ENCODE measurements at places on chromosomes 3 and 15.
A peak's percentile ranks its signal among the peaks of the same experiment; 100 is the strongest.

GRCh38 chr3:38278841-38279240 is 3.3 kb upstream of the SLC22A14 start:
- no peak for DNase-seq

DNA sequence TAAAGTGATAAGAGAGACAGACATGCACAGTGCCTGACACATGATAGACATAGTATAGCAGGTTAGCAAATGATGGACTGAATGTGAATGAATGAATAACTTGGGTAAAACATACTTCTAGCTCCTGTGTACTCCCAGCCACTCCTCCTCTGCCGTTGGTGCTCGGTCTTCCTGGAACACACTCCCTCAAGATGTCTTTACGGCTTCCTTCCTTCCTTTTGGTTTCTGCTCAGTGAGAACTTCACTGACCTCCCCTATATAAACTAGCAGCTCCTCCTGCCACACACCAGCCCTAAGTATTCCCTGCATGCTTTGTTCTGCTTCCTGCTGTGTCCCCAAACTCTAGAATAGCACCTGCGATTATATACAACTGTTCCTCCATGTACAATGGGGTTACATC is 50.2 kb downstream of the RAD54L2 start:
- DNase-seq: no peak

- DNase-seq: no peak
These were observed 1.9 kb upstream of the MEX3B start for GRCh38 chr15:82047453-82048400.

DNA sequence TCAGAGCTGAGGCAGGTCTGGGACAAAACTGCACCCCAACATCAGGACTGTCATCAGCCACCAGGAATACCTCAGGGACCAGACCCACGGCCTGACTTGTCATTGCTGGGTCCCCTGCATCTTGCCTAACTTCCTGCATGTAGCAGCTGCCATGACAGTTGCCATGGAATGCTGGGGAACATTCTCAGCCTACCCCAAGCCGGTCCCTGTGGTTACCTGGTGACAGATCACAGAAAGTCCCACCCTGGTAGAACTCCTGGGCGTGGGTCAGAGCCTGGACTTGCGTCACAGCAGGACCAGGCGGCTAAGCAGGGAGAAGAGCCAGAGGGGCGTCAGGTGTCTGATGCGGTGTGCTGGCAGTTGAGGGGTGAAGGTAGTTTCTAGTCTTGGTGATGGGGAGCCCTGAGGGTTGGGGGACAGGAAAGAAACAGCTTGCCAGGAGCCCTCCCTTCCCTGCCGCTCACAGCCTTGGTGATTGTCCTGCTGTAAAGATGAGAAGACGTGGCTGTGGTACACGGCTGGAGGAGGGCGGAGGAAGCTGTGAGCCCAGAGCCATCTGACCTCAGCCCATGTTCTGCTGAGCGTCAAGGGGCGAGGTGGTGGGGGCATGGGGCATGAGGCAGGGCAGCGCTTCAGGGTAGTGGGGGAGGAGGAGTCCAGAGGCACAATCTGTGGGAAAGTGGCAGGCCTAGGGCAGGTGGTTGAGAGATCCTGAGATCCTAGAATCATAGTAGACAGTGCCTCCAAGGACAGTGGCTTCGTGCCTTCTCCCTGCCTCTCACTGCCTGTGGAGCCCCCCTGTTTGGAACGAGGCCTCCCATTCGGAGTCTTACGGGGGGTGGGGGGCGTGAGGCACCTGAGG is 5.4 kb downstream of the H1-8 start:
- no peak for DNase-seq

- DNase-seq: no peak
These were observed 20.1 kb upstream of the GSK3B start for GRCh38 chr3:120114376-120114775.

DNA sequence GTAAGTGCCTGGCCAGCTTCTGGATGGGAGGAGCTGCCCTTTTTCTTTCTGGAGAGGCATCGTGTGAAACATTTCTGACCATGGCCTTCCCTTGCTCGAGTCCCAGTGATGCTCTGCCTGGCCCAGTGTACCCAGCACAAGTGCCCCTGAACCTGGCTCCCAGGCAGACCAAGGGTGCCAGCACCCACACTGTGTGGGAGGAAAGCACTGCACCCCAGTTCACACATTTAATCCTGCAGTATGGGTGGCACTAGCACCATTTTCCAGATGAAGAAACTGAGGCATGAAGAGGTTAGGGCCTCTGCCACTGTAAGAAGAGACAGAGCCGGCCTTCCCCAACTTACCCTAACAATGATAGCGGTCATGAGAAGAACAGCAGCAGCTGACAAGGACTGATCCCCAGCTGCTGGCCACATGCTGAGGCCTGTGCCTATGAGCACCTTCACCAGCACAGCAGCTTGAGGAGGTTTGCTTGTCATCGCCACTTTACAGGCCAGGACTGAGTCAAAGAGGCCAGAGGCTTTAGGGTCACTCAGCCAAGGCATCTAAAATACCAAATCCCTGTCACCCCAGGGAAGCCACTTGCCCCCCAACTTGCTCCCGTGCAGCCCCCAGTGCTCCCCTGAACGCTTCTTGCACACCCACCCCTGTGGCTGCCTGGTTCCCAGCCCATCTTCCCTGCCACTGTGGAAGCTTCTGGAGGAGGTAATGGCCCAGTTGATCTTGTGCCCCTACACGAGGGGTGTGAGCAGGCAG is 15.0 kb downstream of the PRR23E start:
- DNase-seq: no peak

DNA sequence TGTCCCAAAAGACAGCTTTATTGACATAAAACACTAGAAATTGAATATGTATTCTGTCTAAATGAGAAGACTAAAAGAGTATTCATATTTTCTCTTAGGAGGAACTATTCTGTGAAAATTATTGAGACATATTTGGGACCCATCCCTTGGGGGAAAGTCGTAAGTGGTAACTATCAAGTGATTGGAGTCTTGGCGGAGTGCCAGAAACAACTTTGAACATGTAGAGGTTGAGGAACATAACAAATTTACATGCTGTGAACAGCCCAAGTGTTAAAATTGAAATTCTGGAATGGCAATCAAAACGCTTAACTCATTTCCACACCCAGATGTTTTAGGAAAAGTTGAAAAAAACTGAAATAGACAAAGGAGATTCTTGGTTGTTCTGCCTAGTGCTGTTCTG is 1034.6 kb downstream of the NSUN3 start:
- DNase-seq: no peak

GRCh38 chr15:42750306-42750705 is 13.4 kb upstream of the CDAN1 start:
- DNase-seq: no peak

DNA sequence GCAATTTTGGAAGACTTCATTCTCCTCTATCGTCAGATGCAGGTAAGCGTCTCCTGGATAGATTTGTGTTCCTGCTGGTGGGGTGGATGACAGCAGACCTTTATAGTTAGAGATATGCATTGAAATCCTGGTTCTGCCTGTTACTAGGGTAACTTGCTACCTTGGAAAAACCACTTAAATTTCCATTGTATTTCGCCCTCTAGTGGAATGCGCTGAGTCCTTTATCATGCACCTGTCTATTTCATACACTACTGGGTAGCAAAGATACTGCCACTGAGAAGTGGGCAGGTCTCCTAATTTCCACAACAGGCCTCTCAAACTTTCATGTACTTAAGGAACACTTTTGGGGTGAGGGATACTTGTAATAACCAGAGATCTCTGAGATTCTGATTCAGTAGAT is 209.5 kb upstream of the SUCLG2 start:
- no peak for DNase-seq

- DNase-seq: no peak
These were observed 1.5 kb downstream of the CORO2B start for GRCh38 chr15:68580026-68580882.

GRCh38 chr3:10466186-10466585 is 39.2 kb downstream of the ATP2B2 start:
- no peak for DNase-seq

DNA sequence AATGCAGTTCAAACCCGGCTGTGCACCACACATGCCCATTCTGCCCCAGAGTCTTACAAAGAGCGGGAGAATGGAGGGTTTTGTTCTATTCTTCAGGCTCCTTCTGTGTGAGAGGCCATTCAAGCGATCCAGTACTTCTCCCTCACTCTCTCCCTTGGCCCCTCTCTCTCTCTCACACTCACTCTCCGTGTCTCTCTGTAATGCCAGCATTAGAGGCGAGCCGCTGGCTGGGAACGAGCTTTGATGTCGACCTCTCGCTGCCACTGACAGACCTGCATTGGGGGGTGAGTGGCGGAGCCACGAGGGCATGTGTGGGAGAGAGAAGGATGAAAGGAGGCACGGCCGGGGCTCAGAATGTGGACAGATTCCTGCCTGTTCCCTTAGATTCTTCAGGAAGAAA is 231.7 kb upstream of the ARRDC4 start:
- DNase-seq: no peak

DNA sequence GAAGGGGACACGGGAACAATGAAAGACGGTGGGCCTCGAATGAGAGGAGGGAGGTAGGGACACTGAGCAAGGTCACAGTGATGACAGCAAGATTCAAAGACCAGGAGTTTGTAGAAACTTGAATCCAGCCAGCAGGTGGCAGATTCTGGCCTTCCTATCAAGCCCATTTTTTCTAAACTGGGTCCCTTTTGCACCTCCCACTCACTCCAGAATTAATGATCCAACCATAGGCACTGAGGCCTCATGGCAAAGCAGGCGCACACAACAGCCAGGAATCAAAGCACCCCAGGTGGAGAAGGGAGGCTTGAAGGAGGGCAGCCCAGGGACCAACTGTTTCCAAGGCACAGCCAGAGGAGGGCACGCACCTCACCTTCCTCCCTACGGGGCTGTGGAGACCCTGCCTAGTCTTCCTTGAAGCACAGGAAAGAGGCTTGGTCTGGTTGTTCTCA is 90.2 kb downstream of the ANP32A start:
- DNase-seq: no peak

DNA sequence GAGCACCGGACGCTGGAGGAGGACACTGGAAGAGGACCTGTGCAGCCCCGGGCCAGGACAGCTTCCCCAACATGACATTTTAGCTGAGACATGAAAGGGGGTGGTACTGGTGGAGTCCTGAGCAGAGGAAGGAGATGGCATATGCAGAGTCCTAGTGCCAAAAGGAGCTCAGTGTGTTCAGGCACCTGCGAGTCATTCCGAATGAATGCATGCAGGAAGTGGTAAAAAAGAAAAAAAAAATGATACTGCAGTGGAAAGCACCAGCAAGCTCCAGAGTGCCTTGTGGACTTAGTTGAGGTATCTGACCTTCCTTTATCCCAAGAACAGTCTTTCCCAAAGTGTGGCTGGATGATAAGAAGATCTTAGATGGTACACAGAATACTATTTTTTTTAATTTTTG is 6.6 kb upstream of the ZNF148 start:
- no peak for DNase-seq

DNA sequence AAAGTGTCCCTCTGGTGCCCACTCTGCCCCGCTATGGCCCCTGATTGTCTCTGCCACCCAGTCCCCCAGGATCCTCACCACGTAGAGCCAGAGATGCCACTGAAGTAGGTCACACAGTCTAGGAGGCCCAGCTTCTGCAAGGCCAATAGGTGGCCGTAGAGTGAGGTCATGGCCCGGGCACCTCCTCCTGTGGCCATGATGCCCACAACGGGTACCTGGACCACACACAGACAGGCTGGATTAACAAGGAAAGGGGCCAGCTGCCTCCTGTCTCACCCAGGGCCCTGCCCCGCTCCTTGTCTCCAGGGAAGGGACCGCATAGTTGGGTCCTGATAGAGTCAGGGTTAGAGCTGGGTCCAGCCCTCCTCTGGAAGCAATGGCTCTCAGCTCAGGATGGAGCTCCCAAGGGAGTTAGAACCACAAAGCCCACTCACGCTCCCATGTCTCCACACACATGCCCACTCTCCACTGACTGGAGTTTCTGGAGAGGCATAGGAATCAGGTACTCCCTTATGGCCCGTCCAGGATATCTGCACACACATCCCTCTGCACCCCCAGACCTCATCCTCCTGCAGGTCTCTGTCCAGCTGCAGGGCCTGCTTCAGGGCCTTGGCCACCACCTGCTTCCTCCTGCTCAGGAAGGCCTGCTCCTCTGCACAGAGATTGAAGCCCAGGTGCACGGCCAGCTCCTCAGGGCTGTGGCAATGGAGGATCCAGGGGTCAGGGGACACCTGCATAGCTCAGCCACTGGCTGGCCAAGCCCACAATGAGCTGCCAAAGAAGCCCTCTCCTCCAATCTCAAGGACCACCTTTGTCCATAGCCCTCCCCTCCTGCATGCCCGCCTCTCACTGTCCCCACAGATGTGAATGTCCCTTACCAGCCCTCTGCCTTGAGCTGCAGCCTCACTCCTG is 13.2 kb downstream of the PLA2G4D start:
- DNase-seq: no peak

- no peak for DNase-seq
These were observed 629.2 kb upstream of the NAALADL2 start for GRCh38 chr3:174229916-174230315.

GRCh38 chr3:133442518-133442917 is 42.7 kb downstream of the BFSP2 start:
- DNase-seq: no peak

DNA sequence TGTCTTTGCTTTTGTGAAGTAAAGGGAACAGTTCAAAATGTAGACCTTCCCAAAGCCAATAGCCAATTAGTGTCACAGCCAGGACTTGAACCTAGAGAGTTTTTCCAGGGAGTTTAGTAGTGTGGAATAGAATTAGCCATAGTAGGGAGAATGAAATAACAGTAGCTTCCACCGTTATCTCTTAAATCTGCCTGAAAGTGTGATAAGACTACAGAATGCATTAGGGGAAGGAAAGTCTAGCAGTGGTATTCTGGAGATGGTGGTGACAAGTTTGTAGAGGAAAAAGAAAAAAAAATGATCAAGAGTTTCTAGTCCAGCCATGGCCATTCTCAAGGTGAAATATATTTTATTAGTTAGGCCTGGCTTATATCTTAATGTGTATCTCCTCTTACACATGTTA is 13.8 kb downstream of the ATP11B start:
- no peak for DNase-seq

GRCh38 chr3:129703913-129704312 is 97.4 kb upstream of the PLXND1 start:
- DNase-seq: no peak

DNA sequence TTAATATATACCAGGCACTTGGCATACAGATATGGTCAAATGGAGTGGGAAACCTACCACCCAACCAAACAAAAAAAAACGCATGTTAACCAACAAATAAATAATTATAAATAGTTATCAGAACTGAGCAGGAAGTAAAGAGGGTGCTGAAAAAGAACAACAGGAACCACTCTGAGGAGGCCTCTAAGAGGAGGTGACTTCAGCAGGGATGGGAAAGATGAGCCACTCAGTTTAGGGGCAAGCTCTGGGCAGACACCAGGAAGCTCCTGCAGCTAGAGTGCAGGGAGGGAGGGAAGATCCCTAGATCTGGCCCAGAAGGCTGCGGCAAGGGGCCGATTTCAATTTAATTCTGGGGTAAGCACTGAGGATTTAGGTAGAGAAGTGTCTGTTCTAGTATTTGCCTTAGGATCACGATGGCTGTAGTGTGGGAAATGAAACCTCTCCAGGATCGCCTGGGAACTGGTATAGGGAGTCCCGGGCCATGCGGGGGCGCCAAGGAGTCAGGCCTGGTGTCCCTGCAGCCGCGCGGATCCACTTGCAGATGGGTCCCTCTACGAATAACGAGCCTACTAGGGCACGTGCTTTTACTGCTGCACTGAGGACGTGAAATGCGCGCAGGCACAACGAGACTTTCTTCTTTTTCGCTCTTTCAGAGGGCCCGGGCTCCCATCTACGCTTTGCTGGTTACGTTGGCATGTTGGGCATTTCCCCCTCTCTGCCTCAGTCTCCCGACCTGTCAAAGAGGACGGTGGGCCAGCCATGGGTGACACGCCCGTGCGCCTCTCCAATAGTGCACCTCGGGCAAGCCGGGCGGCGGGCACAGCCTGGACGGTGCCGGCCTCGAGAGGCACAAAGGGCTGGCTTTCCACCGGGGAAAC is 1.5 kb upstream of the LIMD1 start:
- DNase-seq: peak; percentile 72

Measured in stimulated activated CD4-positive, alpha-beta T cell treated with anti-CD3 and anti-CD28 coated beads, Interleukin-4, amount 100 ng/mL, for 48 hours (primary cell).